ENCODE measurements at places on chromosomes 4 and X.

- DNase-seq: no peak
These were observed 93.4 kb upstream of the ENPP6 start for GRCh38 chr4:184310881-184311709.

GRCh38 chr4:121651597-121651996 lies 45.2 kb downstream of the ANXA5 start:
- DNase-seq: no peak

DNA sequence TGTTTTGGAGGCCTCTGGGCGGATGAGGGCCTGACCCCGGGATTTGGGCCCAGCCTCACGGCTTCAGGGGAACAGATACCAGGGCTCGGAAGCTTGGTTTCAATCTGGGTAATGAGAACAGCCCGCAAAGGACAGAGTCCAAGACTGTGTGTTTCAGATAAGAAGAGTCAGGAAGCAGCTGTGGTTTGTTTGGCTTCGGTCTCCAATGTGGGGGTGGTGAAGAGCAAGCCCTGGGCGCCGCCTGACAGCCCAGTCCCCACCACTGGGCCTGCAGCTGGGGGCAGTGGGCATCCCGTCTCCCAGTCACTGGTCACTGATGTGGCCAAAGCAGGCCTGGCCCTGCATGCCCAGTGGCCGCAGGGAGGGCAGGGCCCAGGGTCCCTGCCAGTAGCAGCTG lies 9.1 kb downstream of the WFS1 start:
- DNase-seq: no peak

DNA sequence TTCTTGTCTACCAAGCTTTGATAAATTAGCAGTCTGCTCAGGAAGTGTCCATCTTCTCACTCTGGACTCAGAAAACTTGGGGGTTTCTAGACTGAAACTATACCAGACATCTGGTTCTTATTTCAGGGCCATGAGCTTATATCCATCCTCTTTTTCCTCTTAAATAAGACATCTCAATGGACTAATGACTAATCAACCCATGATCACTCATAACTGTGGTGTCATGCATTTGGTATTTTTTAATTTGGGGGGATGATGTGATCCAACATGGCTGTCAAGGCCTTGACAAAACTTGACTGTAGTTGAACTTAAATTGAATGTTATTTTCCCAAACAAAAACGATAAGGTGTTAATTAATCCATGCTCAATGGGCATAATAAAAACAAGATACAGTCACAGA lies 87.8 kb downstream of the GPRASP3 start:
- no peak for DNase-seq

DNA sequence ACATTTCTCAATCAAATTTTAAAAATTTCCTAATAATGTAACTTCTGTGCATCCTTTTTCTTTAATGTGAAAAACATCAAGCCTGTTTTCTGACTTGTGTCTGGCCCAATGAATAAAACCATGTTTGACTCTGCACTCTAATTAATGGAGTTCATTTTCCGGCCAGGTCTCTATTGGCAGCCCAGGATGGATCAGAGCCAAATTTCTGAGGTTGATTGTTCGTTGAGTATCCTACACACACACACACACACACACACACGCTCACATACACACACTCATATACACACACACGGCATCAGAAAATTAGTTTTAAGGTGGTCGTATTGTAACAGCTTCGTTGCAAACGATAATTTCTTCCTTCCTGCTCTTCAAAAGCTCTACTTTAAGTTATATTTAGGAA lies 28.9 kb upstream of the TLL1 start:
- DNase-seq: no peak

DNA sequence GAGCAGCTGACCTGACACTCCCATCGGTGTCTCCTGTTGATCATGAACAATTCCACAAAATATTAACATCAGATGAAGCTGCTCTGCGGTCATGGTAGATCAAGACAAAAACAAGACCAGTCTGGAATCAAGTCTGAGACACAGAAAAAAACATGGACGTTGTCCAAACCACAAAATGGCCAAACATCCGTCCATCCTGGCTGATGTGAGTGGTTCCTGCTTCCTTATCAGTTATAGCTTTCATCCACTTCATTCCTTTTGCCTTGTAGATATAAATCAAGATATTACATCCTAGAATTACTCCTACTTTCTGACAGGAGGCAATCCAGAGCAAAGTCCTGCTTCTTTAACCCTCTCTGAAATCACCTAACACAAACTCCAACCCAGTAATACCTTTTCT lies 28.8 kb upstream of the PCSK1N start:
- no peak for DNase-seq

- peak; percentile 74 for DNase-seq
These were observed 88.2 kb downstream of the SCD5 start for GRCh38 chr4:82710197-82710929.

DNA sequence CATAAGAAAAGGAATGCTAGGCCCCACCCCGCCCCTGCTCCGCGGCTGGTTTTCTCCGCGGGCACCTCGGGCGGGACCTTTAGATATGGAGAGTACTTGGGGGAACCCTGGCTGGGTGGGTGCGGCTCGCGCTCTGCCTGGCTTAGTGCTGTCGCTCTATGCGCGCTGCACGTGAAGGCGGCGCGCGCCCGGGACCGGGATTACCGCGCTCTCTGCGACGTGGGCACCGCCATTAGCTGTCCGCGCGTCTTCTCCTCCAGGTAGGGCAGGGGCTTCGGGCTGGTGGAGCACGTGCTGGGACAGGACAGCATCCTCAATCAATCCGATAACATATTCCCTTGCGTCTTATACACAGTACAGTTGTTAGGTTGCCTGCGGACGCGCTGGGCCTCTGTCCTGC lies 56.0 kb downstream of the MAGEB10 start:
- no peak for DNase-seq

- peak; percentile 12 for DNase-seq
These were observed 8.1 kb downstream of the CRMP1 start for GRCh38 chr4:5884796-5885195.

- peak; percentile 11 for DNase-seq
These were observed 58.6 kb upstream of the ZC4H2 start for GRCh38 chrX:65034668-65035445.

DNA sequence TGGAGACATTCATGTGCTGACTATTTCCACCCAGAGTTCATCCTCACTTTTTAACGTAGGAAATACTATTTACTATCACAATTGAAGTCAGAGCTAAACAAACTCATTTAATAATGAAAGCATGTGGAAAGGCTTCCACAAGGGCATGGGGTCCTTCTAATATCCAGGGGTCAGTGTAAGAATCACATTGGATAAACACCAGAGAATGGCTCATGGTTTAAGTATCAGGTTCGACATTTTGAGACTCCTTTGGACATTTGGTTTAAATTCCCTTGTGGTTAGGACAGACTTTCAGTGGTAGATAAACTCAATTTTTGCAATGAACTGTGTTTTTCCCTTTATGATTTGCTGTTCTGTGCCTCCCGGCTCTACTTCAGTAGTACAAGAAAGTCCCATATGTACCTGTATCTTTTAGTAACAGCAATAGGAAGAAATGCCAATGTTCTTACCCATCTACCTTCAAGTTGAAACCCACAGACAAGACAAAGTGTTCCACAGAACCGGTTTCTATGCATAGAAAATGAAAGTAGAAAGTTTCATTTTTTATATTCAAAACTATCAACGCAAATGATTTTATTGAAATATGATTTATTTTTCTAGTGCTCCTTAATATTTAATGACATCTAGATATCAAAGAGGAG lies 589.0 kb upstream of the FAM241A start:
- DNase-seq: no peak

DNA sequence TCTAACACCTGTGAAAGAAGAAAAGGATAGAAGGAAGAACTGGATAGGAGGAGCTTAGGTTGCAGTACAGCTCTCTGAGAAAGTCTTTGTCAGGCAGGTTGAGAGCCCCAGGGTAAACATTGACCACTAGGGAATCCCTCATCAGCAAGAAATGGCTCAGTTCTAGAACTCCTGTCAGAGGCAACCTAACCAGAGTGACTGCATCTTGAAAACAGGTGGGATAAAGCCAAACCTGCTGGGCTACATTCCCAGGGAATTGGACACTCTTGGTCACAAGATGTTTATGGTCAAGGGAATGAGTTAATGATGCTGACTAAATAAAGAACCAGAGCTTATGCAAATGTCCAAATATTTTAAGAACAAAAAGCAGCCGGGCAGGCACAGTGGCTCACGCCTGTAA lies 108.3 kb upstream of the MED14 start:
- no peak for DNase-seq

DNA sequence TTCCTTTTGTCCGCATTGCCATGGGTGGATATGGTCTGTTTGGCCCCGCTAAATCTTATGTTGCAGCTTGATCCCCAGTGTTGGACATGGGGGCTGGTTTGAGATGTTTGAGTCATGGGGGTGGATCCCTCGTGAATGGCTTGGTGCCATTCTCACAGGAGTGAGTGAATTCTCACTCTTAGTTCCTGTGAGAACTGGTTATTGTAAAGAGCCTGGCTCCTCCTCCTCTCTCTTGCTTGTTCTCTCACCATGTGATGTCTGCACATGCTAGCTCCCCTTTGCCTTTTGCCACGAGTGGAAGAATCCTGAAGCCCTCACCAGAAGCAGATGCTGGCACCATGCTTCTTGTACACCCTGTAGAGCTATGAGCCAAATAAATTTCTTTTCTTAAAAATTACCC lies 22.6 kb upstream of the STBD1 start:
- DNase-seq: no peak

DNA sequence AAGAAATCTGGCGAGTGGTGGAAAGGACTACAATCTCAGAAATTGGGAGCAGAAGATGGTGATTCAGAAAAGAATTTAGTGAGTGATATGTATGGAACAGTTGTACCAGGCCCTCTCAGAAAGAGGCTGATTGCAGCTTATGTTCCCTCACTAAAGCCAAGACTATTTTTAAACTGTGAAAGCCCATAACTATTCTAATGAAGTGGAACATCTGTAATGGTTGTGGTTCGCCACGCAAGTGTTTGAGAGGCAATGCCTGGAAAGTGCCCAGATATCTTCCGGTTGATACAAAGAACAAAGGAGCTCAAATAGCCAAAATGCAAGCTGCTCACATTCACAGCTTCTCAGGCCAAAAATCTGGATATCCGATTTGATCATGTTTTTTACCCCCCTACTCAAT lies 1250.7 kb downstream of the RAPGEF2 start:
- no peak for DNase-seq

GRCh38 chrX:107448998-107449835 lies at the start of gene FRMPD3:
FRMPD3 (plus strand) TSS chrX:107449652; CDS start chrX:107526589, 76,937 bp downstream.
- DNase-seq: peak; percentile 9

DNA sequence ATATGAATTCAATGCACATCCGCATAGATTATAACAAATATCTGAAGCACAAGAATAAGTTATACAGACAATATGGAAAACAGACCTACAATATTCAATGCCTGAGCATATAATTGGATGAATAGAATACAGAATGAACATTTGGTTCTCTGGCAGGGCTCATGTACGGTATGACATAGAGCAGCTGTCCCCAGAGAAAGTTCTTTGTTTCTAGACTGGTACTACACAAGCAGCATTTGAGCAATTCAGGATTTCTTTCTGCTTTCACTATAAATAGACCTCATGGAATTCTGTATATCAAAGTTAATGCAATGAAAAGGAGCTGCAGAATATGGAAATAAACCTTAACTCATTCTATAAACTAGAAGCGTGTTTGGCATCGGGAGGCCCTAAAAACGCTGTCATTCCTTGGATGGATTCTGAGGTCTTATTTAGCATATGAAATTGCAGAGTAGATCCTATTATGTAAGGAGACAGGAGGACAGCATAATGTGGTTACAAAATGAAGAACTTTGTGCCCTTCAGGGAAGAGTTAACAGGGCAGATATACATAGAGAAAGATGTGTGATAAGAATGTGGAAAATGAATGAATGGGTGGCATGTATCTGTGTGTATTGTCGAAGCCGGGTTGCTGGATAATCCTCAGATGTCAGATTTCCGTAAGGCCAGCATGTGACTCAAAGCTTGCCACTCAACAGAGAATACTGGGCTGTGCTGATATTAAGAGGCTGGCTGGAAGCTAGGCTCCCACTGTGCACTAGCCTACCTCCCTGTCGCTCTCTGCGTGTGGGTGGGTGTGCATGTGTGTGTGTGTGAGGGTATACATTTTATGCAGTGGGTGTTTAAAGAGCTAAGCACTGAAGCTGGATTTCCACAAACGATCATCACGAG lies 103.3 kb upstream of the SLC4A4 start:
- no peak for DNase-seq

DNA sequence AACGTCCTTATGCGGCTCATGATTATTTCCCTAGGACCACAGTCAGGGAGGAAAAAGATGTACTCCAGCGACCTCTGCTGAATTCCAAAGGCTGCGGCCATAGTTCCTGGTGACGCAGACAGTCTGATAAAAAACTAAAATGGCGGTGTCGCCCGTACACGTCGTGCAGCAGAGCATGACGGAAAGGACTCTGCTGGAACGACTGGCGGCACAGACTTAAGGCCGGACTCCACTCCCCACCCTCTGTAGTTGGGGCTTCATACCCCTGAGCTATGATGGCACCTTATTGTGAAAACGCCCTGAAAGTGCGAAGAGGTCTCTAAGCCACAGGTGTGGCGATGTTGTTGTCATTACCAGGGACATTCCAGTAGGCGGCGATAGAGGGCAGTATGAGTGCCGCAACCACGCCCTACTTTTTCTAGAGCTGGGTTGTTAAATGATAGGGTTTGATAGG lies 90.0 kb upstream of the EDA2R start:
- peak; percentile 61 for DNase-seq

DNA sequence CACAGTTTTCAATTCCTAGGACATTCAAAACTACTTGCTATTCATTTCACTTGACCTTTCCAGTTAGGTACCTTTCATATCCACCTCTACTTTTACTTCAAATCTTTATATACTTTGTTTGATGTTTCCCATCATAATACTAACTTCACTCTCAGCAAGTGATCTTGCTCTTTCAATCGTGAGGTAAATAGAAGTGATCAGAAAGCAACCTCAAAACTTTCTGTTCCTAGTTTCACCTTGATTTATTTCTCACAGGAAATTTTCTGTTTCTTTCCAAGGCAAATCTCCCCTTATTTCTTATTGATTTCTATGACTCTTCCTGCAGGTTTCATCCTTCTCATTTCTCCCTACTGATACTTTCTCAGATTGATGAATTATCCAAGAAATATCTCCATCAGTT lies 623.5 kb downstream of the FSTL5 start:
- DNase-seq: no peak

DNA sequence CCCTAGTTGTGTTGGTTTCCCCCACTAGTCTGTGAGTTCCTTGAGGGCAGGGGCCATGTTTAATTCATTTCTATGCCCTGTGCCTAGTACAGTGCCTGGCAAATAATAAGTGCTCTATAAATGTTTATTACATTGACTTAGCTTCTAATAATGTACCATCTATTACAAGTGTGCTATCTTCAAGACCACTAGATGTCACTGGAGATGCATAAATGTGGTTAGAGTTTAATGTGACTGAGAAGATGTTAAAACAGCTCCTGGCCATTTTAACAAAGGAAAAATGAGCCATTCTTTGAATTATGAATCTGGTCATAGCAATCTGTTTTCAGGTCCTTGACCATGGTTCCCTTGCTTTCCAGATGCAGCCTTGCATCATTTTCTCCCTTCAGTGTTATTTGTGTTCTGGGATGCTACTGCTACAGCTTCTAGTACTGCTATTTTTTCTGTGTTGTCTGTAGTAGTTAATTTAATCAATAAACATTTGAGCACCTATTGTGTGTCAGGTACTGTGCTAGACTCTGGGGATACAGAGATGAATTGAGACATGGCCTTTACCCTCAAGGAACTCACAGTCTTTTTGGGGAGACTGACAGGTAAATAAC lies 43.2 kb downstream of the SLC9A6 start:
- DNase-seq: peak; percentile 40

GRCh38 chrX:63354484-63354883 lies 3.4 kb upstream of the SPIN4 start:
- no peak for DNase-seq

- DNase-seq: no peak
These were observed 95.6 kb downstream of the PHOX2B start for GRCh38 chr4:41652971-41653370.
